CD4-positive, alpha-beta T cell treated with Interferon alpha-2 for 1 hour (primary cell): ENCODE measurements at places on chromosomes 3 and 15.
A peak's percentile ranks its signal among the peaks of the same experiment; 100 is the strongest.

DNA sequence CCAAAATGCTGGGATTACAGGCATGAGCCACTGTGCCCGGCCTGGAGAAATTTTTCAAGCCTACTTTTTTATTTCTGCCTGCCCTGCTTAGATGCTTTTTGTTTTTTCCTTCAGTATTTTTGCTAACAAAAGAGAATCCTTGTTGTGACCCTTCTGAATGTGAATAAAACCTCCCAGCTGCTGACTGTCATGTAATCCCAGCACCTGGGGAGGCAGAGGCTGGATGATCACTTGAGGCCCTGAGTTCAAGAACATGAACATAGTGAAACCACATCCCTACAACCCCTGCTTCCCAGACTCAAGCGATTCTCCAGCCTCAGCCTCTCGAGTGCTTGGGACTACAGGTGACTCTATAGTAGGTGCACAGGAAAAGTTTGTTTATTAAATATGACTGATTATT lies 84.9 kb downstream of the SOX2 start:
- DNase-seq: no peak

GRCh38 chr15:50549326-50549725 lies 2.9 kb upstream of the USP50 start:
- no peak for DNase-seq

- no peak for DNase-seq
Measured at GRCh38 chr15:67836134-67836455, 3.8 kb downstream of the RNU6-1 start.

DNA sequence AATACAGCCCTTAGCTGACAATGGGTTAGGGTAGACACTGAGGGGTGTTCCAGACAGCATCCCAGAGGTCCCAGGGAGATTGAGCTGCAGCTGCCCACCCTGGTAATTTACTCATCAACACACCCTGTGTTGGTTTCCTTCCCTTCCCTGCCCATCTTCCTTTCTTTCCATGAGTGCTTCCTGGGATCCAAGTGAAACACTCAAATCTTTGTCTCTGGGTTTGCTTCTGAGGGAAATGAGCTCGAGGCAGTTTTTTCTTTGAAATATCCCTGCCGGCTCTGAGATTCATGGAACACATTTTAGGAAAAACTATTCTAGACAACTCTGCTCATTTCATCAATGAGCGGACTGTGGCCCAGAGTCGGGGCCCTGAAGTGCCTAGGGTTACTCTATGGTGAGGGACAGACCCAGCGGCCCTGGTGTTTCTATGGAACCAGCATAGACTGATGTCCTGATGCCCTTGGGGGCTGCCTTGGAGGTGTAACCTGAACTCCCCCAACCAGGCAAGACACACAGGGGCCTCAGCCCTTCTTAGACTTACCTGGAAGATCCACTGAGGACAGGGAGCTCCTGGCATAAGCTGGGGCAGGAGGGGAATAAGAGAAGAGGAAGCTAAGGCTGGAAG lies 14.9 kb upstream of the CSRNP1 start:
- no peak for DNase-seq

DNA sequence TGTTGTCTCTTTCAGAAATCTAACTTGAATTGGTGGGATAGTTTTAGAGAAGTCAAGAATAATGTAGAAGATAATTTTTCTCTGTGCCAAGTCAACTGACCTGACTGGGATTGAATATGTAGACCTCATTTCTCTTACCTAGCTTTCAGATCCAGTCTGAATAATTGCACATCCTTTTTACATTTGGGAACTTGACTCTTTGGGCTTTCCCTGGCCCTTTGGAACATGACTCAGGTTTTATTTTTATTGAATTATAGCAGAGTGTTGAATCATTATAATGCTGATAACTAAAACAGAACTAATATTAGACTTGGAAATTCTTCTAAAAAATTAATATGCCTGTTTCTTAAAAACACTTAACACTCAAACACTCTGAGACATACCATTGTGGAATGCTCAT lies 76.5 kb downstream of the PFN2 start:
- no peak for DNase-seq

- DNase-seq: no peak
Measured at GRCh38 chr3:30713885-30714503, 107.6 kb downstream of the TGFBR2 start.

DNA sequence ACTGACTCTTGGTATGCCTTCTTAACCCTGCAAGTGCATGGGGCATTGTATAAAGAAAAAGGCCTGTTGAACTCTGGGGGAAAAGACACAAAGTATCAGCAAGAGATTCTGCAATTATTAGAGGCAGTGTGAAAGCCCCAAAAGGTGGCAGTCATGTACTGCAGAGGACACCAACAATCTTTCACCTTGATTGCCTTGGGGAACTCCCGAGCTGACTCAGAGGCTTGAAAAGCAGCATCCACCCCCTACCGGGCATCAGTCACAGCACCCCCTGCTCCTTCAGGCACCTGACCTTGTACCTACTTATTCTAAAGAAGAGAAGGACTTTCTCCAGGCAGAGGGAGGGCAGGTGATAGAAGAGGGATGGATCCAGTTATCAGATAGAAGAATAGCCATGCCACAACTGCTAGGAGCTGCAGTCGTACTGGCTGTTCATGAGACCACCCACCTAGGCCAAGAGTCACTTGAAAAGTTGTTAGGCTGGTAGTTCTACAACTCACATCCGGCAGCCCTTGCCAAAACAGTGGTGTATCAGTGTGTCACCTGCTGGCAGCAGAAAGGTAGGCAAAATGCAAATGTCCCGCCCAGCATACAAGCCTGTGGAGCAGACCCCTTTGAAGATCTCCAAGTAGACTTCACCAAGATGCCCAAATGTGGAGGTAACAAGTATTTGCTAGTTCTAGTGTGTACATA lies 241.6 kb upstream of the CNTN6 start:
- DNase-seq: no peak

GRCh38 chr15:39651881-39652280 lies 71.0 kb downstream of the THBS1 start:
- no peak for DNase-seq

DNA sequence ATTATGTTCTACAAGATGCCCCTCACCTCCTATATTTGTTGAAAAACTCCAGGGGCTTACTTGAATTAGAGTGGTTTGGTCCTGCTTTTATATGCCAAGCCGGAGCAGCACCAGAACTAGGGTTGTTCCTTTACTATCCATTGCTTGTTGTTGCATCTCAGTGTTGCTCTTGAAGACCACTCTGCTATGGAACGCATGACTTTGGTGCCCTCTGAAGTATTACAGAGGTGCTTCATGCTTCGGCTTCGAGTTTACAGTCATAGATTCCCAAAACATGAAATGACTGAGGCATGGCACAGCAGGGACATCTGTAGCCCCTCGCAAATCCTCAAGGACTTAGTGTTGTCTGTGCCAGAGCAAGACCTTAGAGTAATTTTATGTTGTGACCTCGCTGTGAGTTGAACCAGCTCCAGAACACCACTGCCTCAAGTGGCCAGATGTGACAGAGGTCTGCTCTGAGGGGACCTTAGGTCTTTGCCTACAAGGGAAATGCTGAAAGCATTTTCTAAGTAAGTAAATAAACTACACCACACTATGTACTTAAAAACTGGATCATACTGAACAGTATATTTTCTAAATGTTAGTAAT lies 67.2 kb upstream of the SIAH2 start:
- DNase-seq: peak; percentile 10

- peak; percentile 40 for DNase-seq
Measured at GRCh38 chr3:127732879-127733350, 60.2 kb downstream of the ABTB1 start.

GRCh38 chr3:58668247-58668646 lies 1.7 kb upstream of the FAM3D start:
- DNase-seq: no peak

- DNase-seq: no peak
Measured at GRCh38 chr15:68676011-68676605, 97.3 kb downstream of the CORO2B start.

GRCh38 chr15:101461097-101461496 lies 28.4 kb downstream of the PCSK6 start:
- no peak for DNase-seq

DNA sequence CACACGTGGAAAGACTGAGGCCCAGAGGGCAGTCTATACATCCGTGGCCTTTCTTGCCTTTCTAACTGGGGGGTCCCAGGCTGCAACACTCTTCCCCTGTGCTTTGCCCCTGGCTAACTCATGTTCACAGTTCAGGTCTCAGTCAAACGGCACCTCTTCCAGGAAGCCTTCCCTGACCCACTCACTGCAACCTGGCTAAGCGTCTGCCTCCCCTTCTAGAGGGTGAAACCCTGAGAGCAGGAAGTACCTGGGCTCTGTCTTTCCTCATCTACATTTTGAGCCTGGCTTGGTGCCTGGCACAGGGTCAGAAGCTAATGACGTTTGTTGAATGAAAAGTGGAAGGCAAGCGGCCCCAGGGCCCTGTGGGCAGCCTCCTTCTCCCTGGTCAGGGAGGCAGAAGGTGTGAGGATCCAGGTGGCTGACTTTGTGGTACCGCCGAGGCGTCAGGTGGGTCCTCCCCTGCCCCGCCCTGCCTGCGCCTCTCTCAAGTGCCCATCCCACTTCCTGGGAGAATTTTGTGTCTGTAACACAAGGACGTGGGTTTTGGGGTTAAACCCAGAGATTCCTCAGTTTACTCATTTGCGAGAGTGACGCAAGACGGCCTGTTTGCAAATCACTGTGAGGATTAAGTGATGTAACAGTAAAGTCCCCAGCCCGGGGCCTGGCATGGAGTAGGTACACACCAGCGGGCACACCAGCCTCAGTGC lies 32.1 kb downstream of the DNASE1L3 start:
- no peak for DNase-seq

DNA sequence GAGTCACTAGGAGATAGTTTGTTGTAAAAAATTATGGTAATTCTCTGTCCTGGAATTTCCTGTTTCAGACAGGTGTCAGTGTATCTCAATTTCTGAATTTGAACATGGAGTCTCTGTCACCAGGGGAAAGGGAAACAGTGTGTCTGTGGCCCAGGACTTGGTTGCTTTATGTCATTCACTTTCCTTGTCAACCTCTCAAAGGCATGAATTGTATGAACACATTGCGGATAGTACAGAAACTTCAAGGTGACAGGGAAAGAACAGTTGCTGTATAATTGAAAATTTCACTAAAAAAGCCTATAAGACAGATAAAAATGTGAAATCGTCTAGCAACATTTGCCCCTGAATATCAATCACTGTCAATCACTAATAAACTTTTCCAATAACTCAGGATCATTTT lies 175.0 kb upstream of the DPH6 start:
- DNase-seq: no peak

DNA sequence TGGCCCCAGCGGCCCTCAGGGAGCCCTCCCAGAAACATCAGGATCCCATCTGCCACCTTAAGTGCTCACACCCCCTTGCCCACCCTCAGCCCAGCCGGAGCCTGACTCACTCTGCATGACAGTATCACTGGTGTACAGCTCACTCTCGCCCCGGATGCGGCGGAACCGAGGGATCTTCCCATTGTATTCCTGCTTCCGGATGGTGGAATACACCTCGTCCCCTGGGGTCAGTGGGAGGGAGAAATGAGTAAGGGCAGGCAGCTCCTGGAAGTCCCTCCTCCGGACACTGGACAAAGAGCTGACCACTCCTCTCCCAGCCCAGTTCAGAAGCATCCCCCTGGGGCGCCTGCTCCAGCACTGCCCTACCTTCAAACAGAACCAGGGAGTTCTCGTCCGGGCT lies 16.5 kb downstream of the SEMA7A start:
- DNase-seq: no peak

- no peak for DNase-seq
Measured at GRCh38 chr3:33799202-33799551, 747 bp downstream of the PDCD6IP start.

GRCh38 chr3:98232489-98232888 lies 31.6 kb upstream of the OR5H6 start:
- DNase-seq: no peak

DNA sequence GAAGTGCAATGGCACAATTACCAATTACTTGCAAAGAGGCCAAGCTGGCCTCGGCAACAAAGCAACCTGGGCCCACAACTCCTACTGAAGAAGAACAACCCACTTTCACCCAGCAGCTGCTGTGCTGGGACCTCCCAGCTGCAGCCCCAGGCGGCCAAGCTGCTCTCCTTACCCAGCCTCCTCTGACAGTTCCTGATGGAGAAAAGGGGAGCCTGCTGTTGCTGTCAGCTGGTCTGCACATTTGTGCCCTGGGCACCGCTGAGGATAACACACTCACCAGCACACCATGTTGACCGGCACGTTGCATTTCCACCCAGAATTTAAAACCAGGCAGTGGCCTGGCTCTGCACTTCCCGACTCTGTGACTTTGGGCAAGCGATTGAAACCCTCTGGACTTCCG lies 33.6 kb downstream of the SSUH2 start:
- DNase-seq: no peak

GRCh38 chr15:30791239-30792175 lies 112.2 kb upstream of the FAN1 start:
- no peak for DNase-seq

- DNase-seq: no peak
Measured at GRCh38 chr3:24138876-24139256, 193.8 kb downstream of the NR1D2 start.

DNA sequence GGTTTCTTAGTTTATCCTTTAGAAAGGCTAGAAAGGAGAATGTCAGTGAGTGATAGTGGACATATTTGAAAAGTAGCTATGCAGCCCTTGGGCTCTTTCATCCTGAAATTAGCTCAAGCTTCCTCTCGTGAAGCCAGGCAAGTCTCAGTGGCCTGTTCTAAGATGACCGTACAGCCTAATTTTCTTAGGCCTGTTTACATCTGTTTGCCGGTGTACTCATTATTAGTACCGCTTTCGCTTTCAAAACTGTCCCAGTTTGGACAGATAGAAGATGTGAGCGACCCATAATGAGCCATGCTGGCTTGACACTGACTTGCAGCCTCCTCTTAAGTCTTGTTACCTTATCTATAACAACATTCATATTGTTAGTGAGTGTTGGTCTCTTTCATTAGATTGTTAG lies 5.7 kb upstream of the ARL14 start:
- DNase-seq: no peak

DNA sequence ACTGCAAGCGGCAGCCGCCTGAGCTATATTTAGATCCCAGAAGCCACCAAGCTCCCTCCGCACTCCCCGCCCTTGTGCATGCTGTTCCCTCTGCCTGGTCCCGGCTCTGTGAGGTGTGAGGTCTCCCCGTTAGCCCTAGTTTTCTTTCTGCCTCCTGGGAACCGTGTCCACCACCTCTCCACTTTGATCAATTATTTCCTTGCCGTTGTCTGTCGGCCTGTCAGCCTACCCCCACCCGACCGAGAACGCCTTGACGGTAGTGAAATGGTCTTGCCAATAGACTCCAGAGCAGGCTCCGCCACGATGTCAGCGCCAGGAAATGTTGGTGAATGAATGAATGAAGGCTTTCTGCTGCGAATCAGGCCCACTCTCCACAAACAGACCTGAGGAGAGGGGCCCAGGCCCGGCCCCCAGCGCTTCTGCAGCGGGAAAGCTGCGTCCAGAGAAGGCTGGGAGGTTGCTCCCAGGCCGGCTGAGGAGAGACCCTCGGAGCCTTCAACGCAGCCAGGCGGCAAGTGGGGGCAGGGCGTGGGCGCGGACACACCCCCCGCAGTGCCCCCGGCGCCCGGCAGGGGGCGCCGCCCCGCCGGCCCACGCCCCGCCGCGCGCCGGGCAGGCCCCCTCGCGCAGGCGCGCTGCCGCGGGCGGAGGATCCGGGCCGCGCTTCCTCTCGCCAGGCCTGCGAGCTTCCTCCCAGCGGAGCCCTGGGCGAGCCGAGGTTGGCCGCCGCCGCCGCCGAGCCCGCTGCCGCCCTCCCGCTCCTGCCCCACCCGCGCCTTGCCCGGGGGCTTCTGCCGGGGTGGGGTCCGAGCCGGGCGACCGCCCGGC lies at the start of gene CSK:
CSK (plus strand) TSS at position 650 of the 828 bp plus-strand sequence. CDS start 16,218 bp downstream, outside the sequence.
- peak; percentile 83 for DNase-seq
